Spleen (tissue), 13 donors: ENCODE measurements at places on chromosomes 5 and 9.

DNA sequence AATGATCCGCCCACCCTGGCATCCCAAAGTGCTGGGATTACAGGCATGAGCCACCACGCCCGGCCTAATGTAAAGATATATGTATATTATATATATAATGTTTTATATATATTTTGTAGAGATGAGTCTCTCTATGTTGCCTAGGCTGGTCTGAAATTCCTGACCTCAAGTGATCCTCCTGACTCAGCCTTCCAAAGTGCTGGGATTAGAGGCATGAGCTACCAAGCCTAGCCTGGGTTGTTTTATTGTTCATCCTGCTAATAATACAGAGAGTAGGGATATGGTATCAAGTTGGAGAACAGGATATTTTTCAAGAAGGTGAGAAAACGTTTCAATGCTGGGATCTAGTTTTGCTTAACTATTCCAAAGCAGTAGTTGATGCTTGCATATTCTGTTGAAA is 2.9 kb downstream of the SEC24A start:
- H3K27ac ChIP-seq = no peak overlapping the region
- no peak overlapping the region for H3K4me3 ChIP-seq
- no peak for DNase-seq

- H3K27me3 ChIP-seq = no peaks in the 10 kb centered on the region
- H3K4me3 ChIP-seq = no peak overlapping the region
- no peak overlapping the region for H3K27ac ChIP-seq
- DNase-seq = no peak
These were observed 66.8 kb downstream of the FCHO2 start for GRCh38 chr5:73022471-73023169.

DNA sequence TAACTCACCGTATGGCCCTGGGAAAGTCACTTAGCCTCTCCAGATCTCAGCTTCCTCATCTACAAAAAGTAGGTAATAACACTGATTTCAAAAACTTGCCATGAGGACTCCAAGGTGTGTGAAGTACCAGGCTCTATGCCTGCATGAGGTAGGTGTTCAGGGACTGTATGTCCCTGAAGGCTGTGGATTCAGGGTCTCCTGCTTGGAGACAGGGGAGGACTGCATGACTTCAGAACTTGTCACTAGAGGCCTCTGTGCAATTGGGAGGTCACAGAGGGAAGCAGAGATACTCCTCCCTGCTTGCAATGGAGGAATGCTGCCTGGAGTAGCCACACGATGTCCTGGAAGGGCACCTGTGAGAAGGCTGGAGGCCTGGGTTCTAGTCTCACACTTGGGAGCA is 2.2 kb downstream of the PDGFRB start:
- H3K27ac ChIP-seq = peak overlapping the region; percentile 82
- H3K27me3 ChIP-seq = peaks cover 19% of the 10 kb centered on the region
- peaks cover 61% of the 10 kb centered on the region for H3K4me1 ChIP-seq
- no peak for DNase-seq
- no peaks in the 10 kb centered on the region for H3K36me3 ChIP-seq

GRCh38 chr9:129826759-129827158 is 2.8 kb upstream of the TOR1A start:
- no peaks in the 10 kb centered on the region for H3K27me3 ChIP-seq
- peaks cover 13% of the 10 kb centered on the region for H3K4me1 ChIP-seq
- no peak for DNase-seq
- H3K4me3 ChIP-seq = no peak overlapping the region
- peaks cover 65% of the 10 kb centered on the region for H3K36me3 ChIP-seq

DNA sequence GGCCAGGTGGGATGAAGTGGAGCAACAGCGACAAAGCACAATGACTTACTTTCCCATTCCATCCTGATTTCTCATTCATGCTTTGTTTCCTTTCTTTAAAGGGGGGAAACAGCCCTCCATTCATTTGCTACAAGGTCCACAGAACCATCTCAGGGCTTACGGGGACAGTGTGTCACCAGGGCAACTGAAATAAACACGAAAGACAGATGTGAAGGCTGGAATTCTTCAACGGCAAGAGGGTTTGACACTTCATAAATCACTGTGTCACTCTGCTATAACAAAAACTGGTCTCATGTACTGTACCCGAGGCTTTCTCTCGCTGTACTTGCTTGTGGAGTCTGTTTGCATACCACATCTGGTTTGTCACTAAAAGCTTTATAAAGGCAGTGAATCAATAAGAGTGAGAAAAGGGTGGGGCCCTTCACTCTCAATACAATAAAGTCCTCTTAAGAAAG is 150.8 kb downstream of the EFNA5 start:
- no peaks in the 10 kb centered on the region for H3K27me3 ChIP-seq
- H3K4me3 ChIP-seq = no peak overlapping the region
- no peak for DNase-seq
- H3K4me1 ChIP-seq = no peaks in the 10 kb centered on the region

GRCh38 chr5:611731-612486 is at the start of gene CEP72:
CEP72 (plus strand) TSS chr5:612340; CDS start chr5:612362, 22 bp downstream.
- H3K4me3 ChIP-seq = peak within 1 kb of the TSS; percentile 100
- H3K27ac ChIP-seq = no peak within 1 kb of the TSS
- H3K36me3 ChIP-seq = no peaks in the 10 kb centered on the region

DNA sequence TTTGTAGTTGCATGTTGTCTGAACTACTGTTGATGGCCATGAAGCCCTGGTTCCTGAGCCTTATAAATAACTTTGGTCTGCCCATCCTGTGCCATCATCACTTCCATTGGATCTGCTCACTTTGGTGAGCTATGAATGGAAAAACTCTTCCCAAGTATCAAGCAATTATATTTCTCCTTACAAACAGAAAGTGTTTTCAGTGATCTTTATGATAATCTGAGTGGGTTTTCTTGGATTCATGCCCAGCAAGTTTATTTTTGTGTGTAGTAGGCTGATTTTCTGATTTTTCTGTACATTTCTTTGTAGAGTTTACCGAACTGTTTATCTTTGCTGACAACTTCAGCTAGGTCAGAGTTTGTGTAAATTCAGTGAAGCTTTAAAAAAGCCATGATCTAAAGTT is 31.0 kb downstream of the CAMK4 start:
- no peaks in the 10 kb centered on the region for H3K27me3 ChIP-seq
- H3K4me1 ChIP-seq = no peaks in the 10 kb centered on the region

- peak; percentile 86 for DNase-seq
- no peak overlapping the region for H3K27ac ChIP-seq
- H3K4me3 ChIP-seq = no peak overlapping the region
- H3K36me3 ChIP-seq = no peaks in the 10 kb centered on the region
- peaks cover 7% of the 10 kb centered on the region for H3K4me1 ChIP-seq
- no peaks in the 10 kb centered on the region for H3K27me3 ChIP-seq
These were observed 72.8 kb upstream of the ASTN2 start for GRCh38 chr9:117487555-117488175.

DNA sequence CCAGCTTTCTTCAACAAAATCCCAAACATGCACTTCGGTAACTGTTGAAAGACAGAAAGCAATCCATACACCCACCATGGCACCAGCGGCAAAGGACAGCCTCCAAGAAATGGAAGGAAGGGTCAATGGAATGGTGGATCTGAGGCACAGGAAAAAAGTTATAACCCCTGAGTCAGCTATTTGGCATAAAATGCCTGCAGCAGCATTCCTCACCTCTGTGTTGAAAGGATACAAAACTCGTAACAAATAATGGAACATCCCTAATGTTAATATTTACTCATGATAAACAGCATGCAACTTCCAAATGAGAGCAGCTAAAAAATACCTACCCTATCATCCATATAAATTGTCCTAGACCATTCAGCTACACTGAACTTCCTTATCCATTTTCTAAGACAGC is 9.4 kb downstream of the FBXW11 start:
- H3K36me3 ChIP-seq = no peaks in the 10 kb centered on the region
- no peaks in the 10 kb centered on the region for H3K27me3 ChIP-seq
- H3K4me3 ChIP-seq = no peak overlapping the region
- no peak overlapping the region for H3K27ac ChIP-seq

DNA sequence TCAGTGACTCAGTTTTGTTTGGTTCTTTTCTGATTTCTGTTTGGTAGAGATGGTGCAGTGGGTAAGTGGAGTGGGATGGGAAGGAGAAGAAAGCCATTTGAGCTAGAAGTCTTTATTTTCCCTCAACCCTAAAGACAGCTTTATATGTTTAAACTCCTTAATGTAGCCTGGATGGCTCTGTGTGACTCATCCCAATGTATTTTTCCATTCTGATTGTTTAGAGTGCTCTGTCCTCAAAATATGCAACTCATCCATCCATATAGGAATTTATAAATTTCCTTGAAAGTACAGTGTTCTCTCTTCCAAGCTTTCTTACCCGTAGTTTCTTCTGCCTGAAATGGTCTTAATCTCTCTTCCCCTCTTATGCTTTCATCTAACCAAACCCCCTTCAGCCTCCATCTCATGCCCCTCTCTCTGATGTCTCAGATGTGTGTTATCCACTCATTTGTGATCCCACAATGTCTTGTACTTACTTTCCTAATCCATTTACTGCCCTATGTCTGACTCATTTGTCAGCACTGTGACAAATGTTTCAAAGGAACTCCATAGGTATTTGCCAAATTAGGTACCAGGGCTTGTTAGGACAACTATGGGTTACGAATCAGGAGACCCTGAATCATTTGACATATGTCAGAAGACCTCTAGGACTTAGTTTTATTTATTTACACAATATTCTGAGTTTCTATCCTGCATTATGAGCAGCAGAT is 217.5 kb upstream of the SGCD start:
- no peaks in the 10 kb centered on the region for H3K4me1 ChIP-seq
- no peaks in the 10 kb centered on the region for H3K36me3 ChIP-seq
- DNase-seq = no peak
- H3K27ac ChIP-seq = no peak overlapping the region

DNA sequence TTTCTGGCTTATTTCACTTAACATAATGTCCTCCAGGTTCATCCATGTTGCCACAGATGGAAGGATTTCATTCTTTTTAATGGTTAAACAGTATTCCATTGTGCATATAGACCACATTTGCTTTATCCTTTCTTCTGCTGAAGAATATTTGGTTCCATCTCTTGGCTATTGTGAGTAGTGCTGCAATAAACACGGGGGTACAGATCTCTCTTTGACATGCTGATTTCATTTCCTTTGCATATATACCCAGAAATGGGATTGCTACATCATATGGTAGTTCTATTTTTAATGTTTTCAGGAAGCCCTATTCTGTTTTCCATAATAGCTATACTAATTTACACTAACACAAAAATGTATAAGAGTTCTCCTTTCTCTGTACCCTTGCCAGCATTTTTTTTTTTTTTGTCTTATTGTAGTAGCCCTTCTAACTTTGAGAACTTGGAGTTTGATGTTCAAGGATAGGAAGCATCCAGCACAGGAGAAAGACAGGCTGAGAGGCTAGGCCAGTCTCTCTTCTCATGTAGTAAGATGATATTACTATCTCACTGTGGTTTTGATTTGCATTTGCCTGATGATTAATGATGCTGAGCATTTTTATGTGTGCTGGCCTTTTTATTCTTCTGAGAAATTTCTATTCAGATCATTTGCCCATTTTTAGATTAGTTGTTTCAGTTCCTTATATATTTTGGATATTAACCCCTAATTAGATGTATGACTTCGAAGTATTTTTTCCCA is 592.2 kb upstream of the ZNF608 start:
- no peaks in the 10 kb centered on the region for H3K4me1 ChIP-seq
- H3K27me3 ChIP-seq = no peaks in the 10 kb centered on the region
- H3K4me3 ChIP-seq = no peak overlapping the region

- H3K36me3 ChIP-seq = no peaks in the 10 kb centered on the region
- no peak overlapping the region for H3K27ac ChIP-seq
- no peaks in the 10 kb centered on the region for H3K27me3 ChIP-seq
- no peaks in the 10 kb centered on the region for H3K4me1 ChIP-seq
- no peak overlapping the region for H3K4me3 ChIP-seq
- DNase-seq = no peak
These were observed 56.7 kb upstream of the CTNNA1 start for GRCh38 chr5:138696501-138696900.

GRCh38 chr5:59055745-59056448 is 473.0 kb downstream of the RAB3C start:
- H3K27ac ChIP-seq = no peak overlapping the region
- DNase-seq = no peak
- H3K4me3 ChIP-seq = no peak overlapping the region
- no peaks in the 10 kb centered on the region for H3K4me1 ChIP-seq
- H3K36me3 ChIP-seq = no peaks in the 10 kb centered on the region

- no peak for DNase-seq
- H3K27me3 ChIP-seq = no peaks in the 10 kb centered on the region
- no peak overlapping the region for H3K4me3 ChIP-seq
These were observed 451.1 kb downstream of the EBF1 start for GRCh38 chr5:158648631-158649030.

DNA sequence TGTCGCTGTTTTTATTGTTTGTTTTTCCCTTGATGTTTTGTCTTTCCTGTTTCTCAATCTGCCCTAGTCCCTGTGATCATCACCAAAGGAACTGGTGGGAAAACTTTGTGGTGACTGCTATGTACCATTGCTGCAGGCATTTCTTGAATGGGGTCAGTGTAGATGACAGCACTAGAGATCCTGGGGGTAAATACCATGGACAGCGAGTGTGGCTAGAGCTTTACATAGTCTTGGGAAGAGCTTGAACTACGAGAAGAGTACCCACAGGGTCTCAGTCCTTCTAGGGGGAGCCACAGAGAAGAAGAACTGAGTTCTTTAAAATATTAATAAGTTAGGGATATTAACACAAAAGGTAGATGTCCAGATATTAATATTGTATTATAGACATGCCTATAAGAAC is 138.8 kb downstream of the PAM start:
- no peaks in the 10 kb centered on the region for H3K27me3 ChIP-seq
- DNase-seq = no peak
- no peaks in the 10 kb centered on the region for H3K4me1 ChIP-seq
- no peak overlapping the region for H3K4me3 ChIP-seq

DNA sequence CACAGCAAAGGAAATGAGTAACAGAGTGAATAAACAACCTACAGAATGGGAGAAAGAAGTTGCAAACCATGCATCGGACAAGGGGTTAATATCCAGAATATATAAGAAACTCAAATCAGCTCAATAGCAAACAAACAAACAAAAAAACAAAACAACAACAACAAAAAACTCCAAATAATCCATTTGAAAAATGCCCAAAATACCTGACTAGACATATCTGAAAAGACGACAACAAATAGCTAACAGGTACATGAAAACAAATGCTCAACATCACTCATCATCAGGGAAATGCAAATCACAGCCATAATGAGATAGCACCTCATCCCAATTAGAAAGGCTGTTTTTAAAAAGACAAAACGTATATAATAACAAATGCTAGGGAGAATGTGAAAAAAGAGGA is 111.2 kb downstream of the TRPM3 start:
- H3K27ac ChIP-seq = no peak overlapping the region
- no peaks in the 10 kb centered on the region for H3K27me3 ChIP-seq
- H3K4me3 ChIP-seq = no peak overlapping the region
- no peak for DNase-seq

- no peaks in the 10 kb centered on the region for H3K27me3 ChIP-seq
- DNase-seq = no peak
- H3K27ac ChIP-seq = no peak overlapping the region
- H3K4me3 ChIP-seq = no peak overlapping the region
- no peaks in the 10 kb centered on the region for H3K4me1 ChIP-seq
These were observed 60.0 kb downstream of the ZNF608 start for GRCh38 chr5:124686239-124687004.

- no peaks in the 10 kb centered on the region for H3K27me3 ChIP-seq
- no peak for DNase-seq
- no peaks in the 10 kb centered on the region for H3K4me1 ChIP-seq
- no peak overlapping the region for H3K4me3 ChIP-seq
- no peak overlapping the region for H3K27ac ChIP-seq
- H3K36me3 ChIP-seq = no peaks in the 10 kb centered on the region
These were observed 113.3 kb upstream of the CAST start for GRCh38 chr5:96548905-96549304.
